ENCODE measurements at places on chromosomes 12 and 14.

DNA sequence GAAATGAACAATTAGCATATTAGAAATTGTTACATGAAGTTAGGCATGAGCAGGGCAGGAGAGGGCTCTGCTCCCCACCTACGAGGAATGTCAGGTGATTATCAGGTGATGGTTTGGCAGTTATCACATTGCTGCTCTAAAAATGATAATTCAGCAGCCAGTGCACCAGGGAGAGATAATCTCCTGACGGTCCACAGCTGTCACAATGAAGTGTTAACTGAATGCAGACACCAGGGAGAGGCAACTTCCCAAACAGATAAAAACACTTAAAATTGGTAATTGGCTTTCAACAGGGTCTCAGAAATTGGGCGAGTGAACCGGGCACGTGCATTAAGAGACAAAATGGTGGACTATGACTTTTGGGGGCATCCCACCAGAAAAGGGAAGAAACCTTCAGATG lies 176.0 kb downstream of the GRIP1 start:
- H3K27me3 ChIP-seq = no peaks in the 10 kb centered on the region
- no peak overlapping the region for H3K27ac ChIP-seq
- DNase-seq = no peak
- H3K4me1 ChIP-seq = no peaks in the 10 kb centered on the region
- H3K36me3 ChIP-seq = no peaks in the 10 kb centered on the region

DNA sequence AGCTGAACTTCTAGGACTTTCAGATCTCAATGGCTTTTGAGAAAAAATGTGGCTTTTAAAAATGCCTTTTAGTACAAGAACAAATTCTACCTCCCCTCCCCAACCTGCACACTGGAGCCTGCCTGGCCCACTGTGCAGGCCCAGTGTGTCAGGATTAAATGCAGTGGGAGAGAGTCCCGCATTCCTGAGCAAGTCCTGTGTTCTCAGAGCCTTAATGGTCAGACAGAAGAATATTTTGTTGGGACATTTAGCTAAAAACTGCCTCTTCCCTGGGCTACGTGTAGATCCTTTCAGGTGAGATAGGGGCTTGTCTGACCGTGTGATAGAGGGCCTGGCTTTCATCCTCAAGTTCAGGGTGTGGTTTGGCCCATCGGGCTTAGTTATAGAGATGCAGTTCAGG lies 63.1 kb upstream of the ESRRB start:
- H3K4me1 ChIP-seq = no peaks in the 10 kb centered on the region
- H3K36me3 ChIP-seq = no peaks in the 10 kb centered on the region
- no peaks in the 10 kb centered on the region for H3K27me3 ChIP-seq
- no peak overlapping the region for H3K27ac ChIP-seq
- DNase-seq = no peak

GRCh38 chr14:60989599-60989998 lies 8.6 kb downstream of the SLC38A6 start:
- DNase-seq = no peak
- no peaks in the 10 kb centered on the region for H3K27me3 ChIP-seq
- H3K36me3 ChIP-seq = no peaks in the 10 kb centered on the region
- no peaks in the 10 kb centered on the region for H3K4me1 ChIP-seq
- H3K27ac ChIP-seq = no peak overlapping the region
- no peak overlapping the region for H3K4me3 ChIP-seq

DNA sequence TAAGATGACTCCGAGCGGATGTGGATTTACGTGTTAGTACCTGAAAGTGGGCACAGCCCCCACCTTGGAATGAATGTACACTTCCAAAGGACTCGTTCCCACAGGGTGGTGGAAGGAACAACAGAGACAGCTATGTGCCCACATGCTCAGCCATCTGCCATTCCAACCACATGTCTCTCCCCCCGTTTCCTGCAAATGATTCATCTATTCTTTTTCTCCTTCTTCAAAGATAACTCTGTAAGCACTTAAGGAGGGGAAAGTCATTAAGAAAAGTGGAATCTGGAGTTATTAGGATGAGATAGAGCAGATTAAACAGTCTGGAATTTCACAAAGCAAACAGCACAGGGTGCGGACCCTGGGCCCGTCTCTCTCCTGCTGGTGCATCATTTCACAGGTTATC lies 18.5 kb upstream of the DUSP6 start:
- no peaks in the 10 kb centered on the region for H3K4me1 ChIP-seq
- no peaks in the 10 kb centered on the region for H3K36me3 ChIP-seq
- DNase-seq = no peak
- H3K4me3 ChIP-seq = no peak overlapping the region

- DNase-seq = no peak
- H3K4me3 ChIP-seq = no peak overlapping the region
- H3K27me3 ChIP-seq = no peaks in the 10 kb centered on the region
- H3K27ac ChIP-seq = no peak overlapping the region
- no peaks in the 10 kb centered on the region for H3K36me3 ChIP-seq
These were observed 20.4 kb downstream of the ADAM20 start for GRCh38 chr14:70514168-70515069.

DNA sequence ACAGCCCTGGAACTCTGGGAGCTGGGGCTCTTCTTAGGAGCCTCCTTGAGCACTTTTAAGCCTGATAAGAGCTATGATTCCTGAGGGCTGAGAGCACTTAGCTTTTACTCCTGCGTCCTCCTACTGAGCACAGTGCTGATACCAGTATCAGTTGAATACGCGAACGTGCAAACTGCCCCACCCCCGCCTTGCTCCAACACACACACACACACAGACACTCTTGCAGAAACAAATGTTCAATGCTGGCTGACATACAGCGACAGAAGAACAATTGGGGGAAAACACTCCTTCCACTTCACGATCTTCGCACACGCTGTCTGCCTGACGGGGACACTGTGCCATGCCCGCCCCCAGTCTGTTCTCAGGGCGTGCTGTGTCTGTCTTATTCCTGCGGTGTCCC lies 57.2 kb upstream of the DLK1 start:
- H3K27me3 ChIP-seq = no peaks in the 10 kb centered on the region
- H3K36me3 ChIP-seq = no peaks in the 10 kb centered on the region
- no peak overlapping the region for H3K4me3 ChIP-seq
- H3K27ac ChIP-seq = no peak overlapping the region
- DNase-seq = no peak

DNA sequence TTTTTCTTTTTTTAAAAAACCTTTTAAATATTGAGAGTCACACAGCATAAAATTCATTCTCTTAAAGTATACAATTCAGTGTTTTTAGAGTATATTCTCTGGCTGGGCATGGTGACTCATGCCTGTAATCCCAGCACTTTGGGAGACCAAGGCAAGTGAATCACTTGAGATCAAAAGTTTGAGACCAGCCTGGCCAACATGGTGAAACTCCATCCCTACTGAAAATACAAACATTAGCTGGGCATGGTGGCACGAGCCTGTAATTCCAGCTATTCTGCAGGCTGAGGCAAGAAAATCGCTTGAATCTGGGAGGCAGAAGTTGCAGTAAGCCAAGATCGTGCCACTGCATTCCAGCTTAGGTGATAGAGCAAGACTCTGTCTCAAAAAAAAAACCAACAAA lies 68.4 kb upstream of the BCAT1 start:
- H3K27me3 ChIP-seq = no peaks in the 10 kb centered on the region
- no peaks in the 10 kb centered on the region for H3K4me1 ChIP-seq
- no peak overlapping the region for H3K27ac ChIP-seq
- no peaks in the 10 kb centered on the region for H3K36me3 ChIP-seq

DNA sequence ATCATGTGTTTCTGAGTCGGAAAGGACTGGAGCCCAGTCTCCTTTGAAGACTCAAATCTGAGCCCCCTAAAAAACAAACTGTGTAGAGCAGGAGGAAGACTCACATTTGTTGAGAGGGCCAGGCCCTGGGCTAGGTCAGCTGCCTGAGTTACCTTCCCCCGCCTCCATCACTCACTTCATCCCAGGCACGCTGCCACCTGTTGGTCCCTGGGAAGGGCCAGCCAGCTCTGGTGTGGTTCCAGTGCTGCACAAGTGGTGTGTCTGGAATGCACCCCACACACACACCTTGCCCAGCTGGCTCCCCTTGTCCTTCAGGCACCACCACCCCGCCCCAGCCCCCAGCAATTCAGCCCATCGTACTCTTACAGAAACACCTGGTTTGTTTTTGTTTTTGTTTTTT lies 9.0 kb downstream of the MVK start:
- no peak overlapping the region for H3K27ac ChIP-seq
- H3K27me3 ChIP-seq = no peaks in the 10 kb centered on the region
- no peak for DNase-seq
- H3K4me1 ChIP-seq = no peaks in the 10 kb centered on the region

- H3K4me1 ChIP-seq = peaks cover 3% of the 10 kb centered on the region
- peak overlapping the region; percentile 75 for H3K4me3 ChIP-seq
- no peaks in the 10 kb centered on the region for H3K36me3 ChIP-seq
- H3K27me3 ChIP-seq = no peaks in the 10 kb centered on the region
These were observed 895 bp upstream of the PRKAB1 start for GRCh38 chr12:119666900-119667576.

GRCh38 chr12:40734276-40734675 lies 42.0 kb downstream of the CNTN1 start:
- no peaks in the 10 kb centered on the region for H3K4me1 ChIP-seq
- H3K27ac ChIP-seq = no peak overlapping the region
- no peaks in the 10 kb centered on the region for H3K36me3 ChIP-seq
- H3K27me3 ChIP-seq = no peaks in the 10 kb centered on the region

GRCh38 chr12:80033448-80033847 lies 65.9 kb upstream of the OTOGL start:
- H3K27ac ChIP-seq = peak overlapping the region; percentile 65
- H3K27me3 ChIP-seq = no peaks in the 10 kb centered on the region
- H3K4me1 ChIP-seq = no peaks in the 10 kb centered on the region
- H3K4me3 ChIP-seq = no peak overlapping the region
- H3K36me3 ChIP-seq = no peaks in the 10 kb centered on the region

GRCh38 chr12:76014007-76014406 lies 17.6 kb downstream of the PHLDA1 start:
- no peak overlapping the region for H3K27ac ChIP-seq
- no peaks in the 10 kb centered on the region for H3K27me3 ChIP-seq
- no peaks in the 10 kb centered on the region for H3K4me1 ChIP-seq
- no peak overlapping the region for H3K4me3 ChIP-seq
- DNase-seq = no peak

GRCh38 chr12:122876731-122877130 lies 19.2 kb downstream of the VPS37B start:
- no peak overlapping the region for H3K27ac ChIP-seq
- H3K27me3 ChIP-seq = no peaks in the 10 kb centered on the region
- DNase-seq = no peak
- H3K4me1 ChIP-seq = peaks cover 5% of the 10 kb centered on the region
- no peak overlapping the region for H3K4me3 ChIP-seq

DNA sequence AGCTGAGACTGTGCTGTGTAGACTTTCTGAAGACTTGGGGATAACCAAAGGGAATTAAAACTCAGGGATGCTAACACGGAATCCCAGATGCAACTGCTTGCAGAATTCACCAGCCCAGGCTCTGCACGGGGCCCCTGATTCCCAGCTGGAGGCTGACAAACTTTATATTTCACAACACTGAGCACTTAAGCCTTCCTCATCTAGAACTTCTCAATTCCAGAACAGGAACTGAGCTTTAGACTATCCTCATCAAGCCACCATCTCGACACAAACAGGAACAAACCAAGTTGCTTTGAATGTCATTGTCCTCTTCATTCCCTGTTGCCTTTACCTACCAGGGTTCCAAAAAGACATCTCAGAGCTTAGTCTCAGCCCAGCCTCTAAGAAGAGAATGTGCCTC lies 22.2 kb downstream of the CCDC63 start:
- H3K4me3 ChIP-seq = no peak overlapping the region
- DNase-seq = no peak
- H3K27ac ChIP-seq = no peak overlapping the region
- H3K4me1 ChIP-seq = no peaks in the 10 kb centered on the region
- no peaks in the 10 kb centered on the region for H3K27me3 ChIP-seq

GRCh38 chr14:28247491-28247890 lies 519.1 kb upstream of the FOXG1 start:
- no peak overlapping the region for H3K4me3 ChIP-seq
- no peak for DNase-seq
- H3K36me3 ChIP-seq = no peaks in the 10 kb centered on the region
- H3K27me3 ChIP-seq = no peaks in the 10 kb centered on the region
- H3K4me1 ChIP-seq = no peaks in the 10 kb centered on the region

- H3K27me3 ChIP-seq = no peaks in the 10 kb centered on the region
- H3K4me3 ChIP-seq = peak overlapping the region; percentile 64
- H3K27ac ChIP-seq = peak overlapping the region; percentile 96
- H3K36me3 ChIP-seq = no peaks in the 10 kb centered on the region
- peak; percentile 71 for DNase-seq
These were observed 759 bp upstream of the KLC1 start for GRCh38 chr14:103628221-103628683.

DNA sequence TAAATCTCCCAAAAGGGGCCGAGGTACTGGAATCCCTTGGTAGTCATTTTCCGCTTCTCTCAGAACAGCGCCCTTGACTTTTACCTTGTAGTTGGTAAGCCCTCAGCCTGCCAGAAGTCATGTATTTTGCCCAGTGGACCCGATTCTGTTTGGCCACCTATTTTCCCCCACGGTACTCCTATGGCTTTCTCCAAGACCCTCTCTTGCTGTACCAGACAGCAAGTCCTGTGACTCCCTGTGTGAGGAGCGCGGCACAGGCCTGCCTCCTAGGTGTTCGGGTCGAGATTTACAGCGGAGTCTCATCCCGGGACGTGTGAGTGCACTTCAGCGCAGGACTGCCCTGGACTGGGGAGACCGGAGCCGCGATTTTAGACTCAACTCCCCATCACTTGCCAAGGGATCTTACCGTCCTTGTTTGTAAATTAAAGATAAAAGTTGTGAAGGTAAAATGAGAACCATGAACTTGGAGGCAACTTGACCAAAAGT lies 1.1 kb upstream of the MBD6 start:
- H3K4me1 ChIP-seq = peaks cover 12% of the 10 kb centered on the region
- peak overlapping the region; percentile 80 for H3K4me3 ChIP-seq
- H3K36me3 ChIP-seq = no peaks in the 10 kb centered on the region
- no peaks in the 10 kb centered on the region for H3K27me3 ChIP-seq

DNA sequence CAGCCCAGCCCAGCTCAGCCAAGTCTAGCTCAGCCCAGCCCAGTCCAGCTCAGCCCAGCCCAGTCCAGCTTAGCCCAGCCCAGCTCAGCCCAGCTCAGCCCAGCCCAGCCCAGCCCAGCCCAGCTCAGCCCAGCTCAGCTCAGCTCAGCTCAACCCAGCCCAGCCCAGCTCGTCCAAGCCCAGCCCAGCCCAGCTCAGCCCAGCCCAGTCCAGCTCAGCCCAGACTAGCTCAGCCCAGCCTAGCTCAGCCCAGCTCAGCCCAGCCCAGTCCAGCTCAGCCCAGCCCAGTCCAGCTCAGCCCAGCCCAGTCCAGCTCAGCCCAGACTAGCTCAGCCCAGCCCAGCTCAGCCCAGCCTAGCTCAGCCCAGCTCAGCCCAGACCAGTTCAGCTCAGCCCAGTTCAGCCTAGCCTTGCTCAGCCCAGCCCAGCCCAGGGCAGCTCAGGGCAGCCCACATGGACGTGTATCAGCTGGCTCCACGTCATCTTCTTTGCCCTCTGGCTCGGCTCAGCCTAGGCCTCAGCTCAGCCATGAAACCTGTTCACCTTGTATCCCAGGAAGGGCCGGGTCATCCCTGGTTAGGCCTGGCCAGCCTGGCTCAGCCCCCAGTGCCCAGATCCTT lies 185.6 kb downstream of the TMEM121 start:
- H3K4me1 ChIP-seq = no peaks in the 10 kb centered on the region
- no peak overlapping the region for H3K27ac ChIP-seq

DNA sequence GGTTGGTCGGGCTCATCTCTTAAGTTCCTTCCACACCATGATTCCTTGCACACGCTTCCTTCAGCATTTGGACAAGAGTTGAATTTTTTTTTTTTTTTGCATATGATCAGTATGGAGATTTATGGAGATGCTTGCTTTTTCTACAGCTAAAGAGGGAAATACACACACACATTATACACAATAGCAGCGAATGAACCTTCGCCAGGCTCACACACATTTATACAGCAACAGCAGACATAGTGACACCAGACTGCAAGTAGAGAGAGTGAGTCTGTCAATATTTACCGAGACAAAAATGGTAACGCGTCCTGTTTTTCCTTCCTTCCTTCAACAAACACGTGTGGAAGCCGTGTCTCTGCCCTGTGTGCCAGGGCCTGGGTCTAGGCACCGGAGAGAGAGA lies 897.9 kb downstream of the BCL11B start:
- H3K27me3 ChIP-seq = no peaks in the 10 kb centered on the region
- no peaks in the 10 kb centered on the region for H3K4me1 ChIP-seq
- no peaks in the 10 kb centered on the region for H3K36me3 ChIP-seq
